Right cardiac atrium (tissue), 5 donors: ENCODE measurements at places on chromosomes 11 and 22. TPM values are rescaled to one million over a fixed set of nuclear protein-coding genes. Genes with fewer than 3 reads are reported as not detected.

GRCh38 chr22:23387827-23388516, 192.1 kb downstream of the IGLL1 start:
- no peak for DNase-seq

DNA sequence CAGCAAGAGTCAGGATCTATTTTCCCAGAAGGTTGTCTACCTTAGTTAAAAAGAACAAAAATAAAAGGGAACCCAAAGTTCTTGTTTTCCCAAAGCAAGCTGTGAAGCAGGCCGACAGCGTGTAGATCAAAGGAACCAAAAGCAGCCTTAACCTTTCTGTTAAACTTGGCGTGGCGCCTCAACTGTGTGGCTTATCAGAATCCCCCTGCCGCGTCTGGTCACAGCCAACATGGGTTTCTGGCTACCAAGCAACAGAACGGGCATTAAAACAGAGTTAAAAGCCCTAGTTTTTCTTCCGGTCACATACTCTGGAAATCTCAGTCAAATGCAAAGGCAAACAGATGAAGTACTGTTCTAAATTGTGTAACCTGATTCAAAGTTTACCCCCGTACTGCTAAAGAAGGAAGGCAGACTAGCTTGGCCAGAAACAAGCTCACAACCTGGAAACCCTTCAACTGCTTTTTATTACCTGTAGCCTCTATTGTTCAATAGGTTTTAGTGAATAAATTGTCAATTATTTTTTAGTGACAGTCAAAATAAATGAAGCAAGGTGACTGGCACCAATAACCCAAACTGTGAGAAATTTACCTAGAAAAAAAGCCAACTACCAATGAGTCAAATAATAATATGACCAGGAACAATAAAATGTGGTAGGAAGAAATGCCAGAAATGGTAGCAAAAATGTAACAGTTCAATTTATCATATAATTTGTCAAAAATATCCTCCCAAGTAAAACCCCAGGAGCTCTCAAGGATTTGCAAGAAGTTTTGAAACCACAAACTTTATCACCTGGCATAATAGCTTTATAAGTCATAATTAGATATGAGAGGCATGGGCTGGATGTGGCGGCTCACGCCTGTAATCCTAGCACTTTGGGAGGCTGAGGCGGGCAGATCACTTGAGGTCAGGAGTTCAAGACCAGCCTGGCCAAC, 21.4 kb downstream of the CHKA start:
- DNase-seq = peak; percentile 75

DNA sequence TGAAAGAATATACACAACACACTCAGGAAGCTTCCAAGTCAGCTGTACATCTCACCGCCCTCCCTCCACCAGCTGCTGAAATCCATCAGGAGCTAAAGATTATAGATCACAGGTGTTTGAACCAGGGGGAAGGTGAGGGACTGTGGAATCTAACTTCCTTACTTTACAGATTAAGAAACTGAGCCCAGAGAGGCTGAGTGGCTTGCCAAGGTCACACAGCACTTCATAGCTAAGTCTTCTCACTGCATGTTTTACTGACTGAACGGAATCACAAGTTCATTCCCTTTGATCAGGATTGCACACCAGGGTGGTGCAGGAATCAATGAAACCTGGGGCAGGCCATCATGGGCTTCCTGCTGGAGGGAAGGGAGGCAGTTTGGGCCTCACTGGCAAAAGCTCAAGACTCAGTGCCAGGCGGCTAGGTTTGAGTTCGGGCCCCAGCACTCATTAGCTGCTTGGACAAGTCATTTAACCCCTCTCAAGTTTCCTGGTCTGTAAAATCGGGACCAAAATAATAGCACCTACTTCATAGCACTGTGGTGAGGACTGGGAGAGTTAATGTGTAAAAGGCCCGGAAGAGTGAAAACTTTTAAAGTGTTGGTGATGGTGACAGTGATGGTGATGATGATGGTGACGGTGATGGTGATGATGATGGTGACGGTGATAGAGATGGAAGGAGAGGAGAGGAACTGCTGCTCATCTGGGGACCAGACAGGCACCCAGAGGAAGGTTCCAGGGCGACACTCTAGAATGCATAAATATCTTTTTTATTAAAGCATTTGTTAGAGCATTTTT, 8.2 kb downstream of the CD5 start:
- no peak for DNase-seq

Gene TMEM45B
- not detected for total RNA-seq

DNA sequence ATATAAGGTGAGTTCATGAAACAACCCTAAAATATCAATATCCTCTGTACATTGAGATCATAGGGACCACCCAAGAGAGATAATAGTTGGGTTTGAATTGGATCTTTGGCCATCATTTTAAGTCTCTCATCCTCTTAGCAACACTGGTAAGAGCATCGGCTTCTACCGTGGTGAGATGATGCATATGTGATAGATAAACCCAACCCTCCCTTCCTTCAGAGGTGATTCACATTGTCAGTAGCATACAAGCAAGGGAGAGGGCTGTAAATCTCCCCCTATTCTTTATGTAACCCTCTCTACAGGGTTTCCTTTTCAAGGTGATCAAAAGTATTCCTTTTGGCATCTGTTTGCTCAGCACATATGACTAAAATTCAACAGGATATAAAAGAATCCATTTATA, 102.4 kb upstream of the MTMR2 start:
- DNase-seq = no peak

DNA sequence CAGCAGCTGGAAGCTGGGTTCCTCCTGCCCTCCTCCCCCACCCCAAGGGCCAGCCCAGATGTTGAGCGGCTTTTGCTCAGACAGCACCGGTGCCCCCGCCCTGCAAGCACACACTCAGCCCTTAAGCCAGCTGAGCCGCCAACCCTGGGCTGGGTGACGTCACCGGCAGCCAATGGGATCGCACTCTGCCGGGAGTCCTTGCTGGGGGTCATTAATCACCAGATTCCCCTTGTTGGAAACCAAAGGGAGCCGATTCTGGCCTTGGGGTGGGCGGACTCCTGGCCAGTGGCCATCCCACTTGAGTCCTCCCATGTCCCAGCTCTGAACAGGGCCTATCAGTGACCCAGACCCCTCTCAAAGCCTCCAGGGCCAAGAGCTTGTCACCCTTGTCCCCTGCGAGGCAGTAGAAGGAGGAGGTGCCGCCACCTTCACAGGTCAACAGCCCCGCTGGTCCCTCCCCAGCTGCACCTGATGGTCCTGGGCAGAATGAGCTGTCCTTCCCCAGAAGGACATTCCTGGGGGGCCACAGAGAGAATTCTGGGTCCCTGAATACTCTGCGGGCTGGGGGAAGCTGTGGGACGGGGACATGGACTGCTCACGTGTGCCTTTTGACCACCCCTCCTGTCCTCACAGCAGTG, 7.4 kb downstream of the DUSP8 start:
- peak; percentile 86 for DNase-seq

DNA sequence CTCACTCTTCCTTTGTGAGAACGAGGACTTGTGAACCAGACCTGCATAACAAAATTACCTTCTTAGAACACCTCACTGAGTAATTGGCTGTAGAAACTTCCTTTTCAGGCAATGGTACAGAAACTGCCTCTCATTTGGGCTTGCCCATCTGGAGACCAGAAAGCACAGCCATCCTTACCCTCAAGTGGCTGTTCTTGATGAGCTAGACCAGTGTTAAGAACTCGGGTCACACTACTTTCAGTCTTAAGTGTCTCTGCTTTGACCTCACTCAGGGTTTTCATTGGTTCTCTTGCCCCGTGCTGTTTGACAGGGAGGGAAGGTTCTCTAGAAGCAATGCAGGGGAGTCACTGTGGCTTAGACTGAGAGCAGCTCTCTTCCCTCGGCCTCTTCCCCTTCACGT, 29.3 kb downstream of the NAT10 start:
- no peak for DNase-seq

Gene PRODH
- total RNA-seq = 0.75 TPM

DNA sequence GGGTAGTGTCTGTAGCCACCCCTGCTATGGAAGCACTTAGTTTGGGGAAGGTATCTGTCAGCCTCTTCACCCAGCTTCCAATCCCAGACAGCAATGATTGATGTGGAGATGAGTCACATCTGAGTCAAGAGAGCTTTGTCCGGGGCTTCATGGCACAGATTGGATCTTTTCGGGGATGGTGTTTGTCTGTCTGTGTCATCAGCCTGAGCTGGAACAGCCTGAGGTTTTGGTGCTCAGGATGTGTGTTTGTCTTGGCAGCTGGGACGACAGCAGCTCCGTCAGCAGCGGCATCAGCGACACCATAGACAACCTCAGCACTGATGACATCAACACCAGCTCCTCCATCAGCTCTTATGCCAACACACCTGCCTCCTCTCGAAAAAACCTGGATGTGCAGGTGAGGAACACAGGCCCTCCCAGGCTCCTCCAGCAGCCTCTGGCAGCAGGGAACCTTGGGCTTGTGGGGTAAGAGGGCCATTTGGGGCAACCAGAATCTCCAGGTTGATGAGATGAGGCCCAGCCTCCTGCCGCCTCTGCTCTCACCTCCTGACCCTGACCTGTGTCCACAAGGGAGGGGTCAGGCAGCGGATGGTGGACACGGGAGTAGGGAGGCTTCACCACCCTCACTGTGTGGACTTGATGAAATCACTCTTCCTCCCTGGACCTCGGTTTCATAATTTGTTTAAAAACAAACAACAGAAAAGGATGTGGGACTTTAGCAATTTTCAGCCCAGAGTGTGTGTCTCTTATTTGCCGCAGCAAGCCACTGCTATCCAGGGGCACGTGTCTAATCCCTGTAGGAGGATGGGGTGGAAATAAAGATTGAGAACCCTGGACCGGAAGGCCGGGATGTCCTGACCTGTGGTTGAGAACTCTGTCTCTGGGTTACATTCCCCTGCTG, 124.3 kb downstream of the DBX1 start:
- DNase-seq = no peak

Gene C1QTNF4
- total RNA-seq = 0.74 TPM

DNA sequence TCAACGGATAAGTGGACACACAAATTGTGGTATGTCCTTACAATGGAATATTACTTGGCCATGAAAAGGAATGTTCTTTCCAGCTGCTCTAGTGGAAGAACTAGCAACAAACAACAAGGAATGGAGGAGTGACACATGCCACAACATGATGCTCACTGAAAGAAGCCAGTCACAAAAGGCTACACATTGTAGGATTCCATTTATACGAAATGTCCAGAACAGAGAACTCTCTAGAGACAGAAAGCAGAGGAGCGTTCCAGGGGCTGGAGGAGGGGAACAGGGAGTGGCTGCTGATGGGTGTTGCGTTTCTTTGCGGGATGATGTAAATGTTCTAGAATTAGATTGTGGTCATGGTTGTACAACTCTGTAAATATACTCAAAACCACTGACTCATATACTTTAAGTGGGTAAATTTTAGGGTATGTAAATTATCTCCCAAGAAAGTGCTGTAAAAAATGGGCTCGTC, 32.4 kb upstream of the PDGFB start:
- no peak for DNase-seq

DNA sequence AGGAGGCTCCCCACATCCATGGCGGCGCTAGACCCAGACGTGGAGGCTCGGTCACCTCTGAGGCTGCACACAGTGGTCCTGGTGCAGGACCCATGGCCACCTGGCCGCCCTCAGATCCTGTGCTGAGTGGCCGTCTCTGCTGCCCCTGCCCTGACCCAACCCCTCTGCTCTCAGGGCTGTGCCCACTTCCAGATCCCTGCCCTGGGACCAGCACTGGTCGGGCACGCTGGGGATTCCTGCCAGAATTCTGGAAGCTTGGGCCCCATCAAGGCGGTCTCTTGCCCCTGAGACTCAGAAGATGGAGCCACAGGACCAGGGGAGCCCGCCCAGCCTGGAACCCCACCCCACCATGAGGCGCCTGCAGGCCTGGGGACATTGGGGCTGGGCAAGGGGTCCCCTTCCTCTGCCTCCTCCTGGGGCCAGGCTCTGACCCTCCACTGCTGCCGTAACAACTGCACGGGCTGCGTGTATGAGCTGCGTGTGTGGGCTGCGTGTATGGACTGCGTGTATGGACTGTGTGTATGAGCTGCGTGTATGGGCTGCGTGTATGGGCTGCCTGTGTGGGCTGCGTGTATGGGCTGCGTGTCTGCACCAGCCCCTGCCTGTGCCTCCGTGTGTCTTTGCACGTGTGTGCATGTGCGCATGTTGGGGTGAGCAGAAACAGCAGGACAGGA, 48.7 kb downstream of the IGLL1 start:
- peak; percentile 49 for DNase-seq

Gene CDC42BPG
- total RNA-seq = 2.3 TPM

GRCh38 chr22:17835256-17835655, 61.0 kb upstream of the BID start:
- DNase-seq = no peak

Gene ZNF215
- 0.64 TPM for total RNA-seq

GRCh38 chr11:37525336-37525735, 927.3 kb upstream of the RAG2 start:
- no peak for DNase-seq

Gene CHRM1
- total RNA-seq = not detected

DNA sequence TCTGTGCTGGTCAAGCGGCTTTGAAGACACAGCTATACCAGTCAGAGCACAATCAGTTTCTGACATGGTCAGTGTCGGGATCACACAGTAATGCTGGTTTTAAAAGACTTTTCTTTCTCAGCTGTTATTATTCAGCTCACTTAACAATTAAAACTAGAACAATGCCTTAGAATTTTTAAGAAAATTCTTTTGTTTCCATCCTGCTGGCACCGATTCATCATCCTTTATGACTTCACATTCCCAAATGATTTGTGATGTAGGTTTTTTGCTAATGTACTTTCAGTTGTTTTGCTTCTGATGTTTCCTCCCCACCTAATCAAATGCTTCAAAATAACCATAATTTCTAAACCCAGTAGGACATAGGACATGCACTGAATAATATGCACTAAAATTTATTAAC, 34.5 kb upstream of the OLFML1 start:
- no peak for DNase-seq

GRCh38 chr11:115476463-115477286, 27.5 kb downstream of the CADM1 start:
- DNase-seq = no peak

DNA sequence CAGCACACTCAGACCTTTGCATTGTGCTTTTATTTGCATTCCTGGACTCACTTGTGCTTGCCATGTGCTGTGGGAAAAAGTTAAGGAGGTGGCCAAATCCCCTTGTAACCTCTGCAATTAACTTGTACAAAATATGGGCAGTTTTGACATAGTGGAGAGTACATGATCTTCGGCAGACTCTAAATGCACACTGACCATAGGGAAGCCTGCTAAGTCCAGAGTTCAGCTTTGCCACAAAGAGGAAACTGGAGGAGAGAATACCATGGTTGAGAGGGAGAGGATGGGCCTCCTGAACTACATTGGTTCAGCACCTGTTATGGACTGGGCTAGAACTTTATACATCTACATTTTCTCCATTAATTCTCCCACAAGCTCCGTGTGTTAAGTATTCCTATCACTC, 37.6 kb upstream of the CEP295 start:
- DNase-seq = no peak

- DNase-seq = no peak
These were observed 316.7 kb downstream of the DLG2 start for GRCh38 chr11:85310479-85310878.

DNA sequence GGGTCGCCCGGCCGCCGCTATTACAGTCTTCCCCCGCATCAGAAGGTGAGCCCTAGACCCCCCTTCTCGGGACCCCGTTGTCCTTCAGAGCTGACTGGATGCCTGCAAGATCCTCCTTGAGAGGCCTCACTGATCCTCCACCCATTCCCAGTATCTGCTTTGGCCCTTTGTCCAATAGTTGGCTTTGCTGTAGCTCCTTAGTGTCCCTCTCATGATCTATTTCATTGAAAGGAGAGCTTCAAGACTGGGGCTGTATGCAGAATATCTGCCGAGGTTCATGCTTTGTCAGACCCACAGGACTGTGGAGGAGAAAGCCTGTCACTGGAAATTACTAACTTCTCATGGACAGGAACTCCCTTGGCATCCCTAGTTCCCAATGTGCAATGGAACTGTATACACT, 499 bp downstream of the DLAT start:
- no peak for DNase-seq
